Fibroblast of villous mesenchyme (primary cell): ENCODE measurements at places on chromosomes 7 and 10. TPM values are rescaled to one million over a fixed set of nuclear protein-coding genes. Genes with fewer than 3 reads are reported as not detected.

- DNase-seq: no peak
Measured at GRCh38 chr10:35726846-35727245, 84.8 kb upstream of the FZD8 start.

- DNase-seq: no peak
Measured at GRCh38 chr7:80563561-80564327, 51.9 kb upstream of the GNAT3 start.

DNA sequence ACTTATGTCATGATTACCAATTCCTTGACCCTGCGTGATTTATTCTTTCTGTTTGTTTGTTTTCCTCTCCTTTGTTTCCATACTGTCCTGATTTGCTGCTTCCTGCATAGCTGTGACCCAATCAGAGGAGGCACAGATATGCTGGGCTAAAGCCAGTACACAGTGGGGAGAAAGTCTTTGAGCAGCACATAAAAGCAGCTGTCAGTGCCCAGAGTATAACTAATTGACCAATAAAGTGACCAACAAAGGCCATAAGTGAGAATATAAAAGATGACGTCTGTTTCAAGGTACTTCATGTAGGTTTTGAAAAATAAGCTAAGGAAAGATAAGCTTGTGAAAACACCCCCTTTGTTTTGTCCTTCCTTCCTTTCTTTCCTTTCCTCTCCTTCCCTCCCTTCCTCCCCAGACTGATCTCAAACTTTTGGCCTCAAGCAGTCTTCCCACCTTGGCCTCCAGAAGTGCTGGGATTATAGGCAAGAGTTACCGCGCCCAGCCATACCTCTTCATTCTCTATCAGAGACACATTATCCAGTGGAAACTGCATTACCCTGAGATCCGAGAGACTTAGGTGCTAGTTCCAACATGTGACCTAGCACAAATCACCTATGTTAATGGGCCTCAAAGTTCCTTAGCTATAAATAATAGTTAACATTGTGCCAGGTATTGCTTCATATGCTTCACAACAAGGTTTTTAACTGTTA lies 17.0 kb downstream of the BCAP29 start:
- DNase-seq: peak; percentile 18

DNA sequence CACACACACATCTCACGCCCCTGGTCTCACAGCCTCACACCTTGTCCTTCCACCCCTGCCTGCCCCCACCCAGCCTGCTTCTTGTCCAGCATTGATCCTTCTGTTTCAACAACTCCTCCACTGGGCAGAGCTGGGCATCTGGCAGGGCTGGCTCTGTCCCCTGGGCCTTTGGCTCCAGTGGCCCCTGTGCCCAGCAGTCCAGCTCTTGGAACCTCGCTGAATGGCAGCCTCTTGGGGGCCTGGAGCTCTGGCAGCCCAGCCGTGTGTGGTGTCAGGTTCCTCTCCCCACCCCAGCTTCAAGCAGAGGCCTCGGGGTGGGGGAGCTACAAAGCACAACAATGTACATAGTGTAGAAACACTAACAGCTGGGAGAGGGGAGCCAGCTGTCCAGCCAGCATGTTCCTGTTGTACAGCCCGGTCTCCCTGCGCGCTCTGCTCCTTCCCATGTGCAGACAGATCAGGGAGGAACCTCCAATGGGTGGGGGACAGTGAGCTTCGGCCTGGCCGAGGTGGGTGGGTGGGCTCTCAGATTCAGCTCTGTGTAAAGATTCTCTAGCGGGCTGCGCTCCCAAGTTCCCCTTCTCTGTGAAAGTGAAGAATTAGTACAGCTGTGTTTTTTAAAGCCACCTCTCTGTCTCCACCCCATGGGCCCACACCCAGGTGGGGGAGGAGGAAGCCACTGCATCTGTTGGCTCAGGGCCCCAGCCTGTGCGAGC lies 19.4 kb downstream of the ZMIZ2 start:
- DNase-seq: peak; percentile 89

DNA sequence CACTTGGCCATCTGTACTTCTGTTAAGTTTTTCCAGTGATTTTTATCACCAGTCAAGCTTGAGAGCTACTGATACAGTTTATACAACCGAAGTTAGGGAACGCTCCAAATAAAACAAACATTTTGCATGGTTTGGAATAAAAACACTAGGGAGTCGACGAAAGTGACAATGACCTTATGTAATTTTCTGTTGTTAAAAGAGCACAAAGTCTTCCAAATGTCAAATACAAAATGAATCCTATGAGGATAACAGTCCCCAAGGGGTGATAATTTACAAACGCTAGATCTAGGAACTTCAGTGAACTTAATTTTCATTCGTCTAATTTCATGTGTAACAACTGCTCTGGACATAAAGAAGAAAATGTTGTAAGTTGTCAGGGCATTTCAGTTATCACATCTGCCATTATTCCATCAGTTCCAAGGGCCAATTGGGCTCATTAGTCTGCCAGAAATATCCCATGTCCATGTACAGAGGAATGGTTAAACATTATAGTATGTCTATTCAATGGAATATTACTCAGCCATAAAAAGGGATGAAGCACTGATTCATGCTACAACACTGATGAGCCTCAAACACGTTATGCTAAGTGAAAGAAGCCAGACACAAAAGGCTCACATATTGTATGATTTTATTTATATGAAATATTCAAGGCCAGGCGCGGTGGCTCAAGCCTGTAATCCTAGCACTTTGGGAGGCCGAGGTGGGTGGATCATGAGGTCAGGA lies 38.0 kb upstream of the CYTH3 start:
- no peak for DNase-seq

GRCh38 chr7:112400141-112400540 lies 50.1 kb upstream of the IFRD1 start:
- peak; percentile 64 for DNase-seq

GRCh38 chr7:28891192-28891875 lies 66.8 kb downstream of the TRIL start:
- DNase-seq: no peak

DNA sequence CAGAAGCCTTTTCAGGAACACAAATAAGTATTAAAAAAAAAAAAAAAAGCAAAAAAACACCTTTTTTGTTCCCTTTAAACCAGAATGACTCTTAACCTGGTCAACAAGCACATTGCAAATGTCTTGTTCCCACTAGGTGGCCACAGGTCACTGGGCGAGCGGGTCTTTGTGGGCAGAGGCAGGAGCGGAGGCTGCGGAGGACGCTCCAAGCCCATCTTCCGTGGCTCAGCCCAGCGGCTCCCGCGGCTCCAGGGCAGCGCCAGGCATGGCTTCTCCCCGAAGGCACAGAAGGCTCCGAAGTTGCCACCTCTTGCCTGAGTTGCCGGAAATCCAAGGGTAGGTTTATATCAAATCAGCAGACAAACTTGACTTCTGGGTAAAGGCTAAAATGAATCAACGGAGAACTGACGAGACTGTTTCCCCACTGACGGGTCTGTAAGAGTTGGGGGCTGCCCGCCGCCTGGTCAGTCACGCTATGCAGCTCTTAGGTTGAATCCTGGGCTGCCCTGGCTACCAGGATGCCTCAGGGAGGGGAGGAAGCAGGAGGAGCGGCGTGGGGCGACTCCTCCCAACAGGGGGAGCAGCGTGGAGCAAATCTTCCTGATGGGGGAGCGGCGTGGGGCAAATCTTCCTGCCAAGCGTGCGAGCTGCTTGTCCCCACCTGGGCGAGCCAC lies 144.5 kb downstream of the PTPRN2 start:
- DNase-seq: no peak

GRCh38 chr10:10785627-10786026 lies 232.0 kb upstream of the CELF2 start:
- DNase-seq: peak; percentile 61

GRCh38 chr7:2633538-2634266 lies 1.9 kb downstream of the TTYH3 start:
- DNase-seq: peak; percentile 90

GRCh38 chr7:156021471-156021870 lies 209.2 kb upstream of the SHH start:
- DNase-seq: no peak

GRCh38 chr7:2484868-2485267 lies 8.7 kb upstream of the GRIFIN start:
- no peak for DNase-seq

PAX4 gene
- total RNA-seq: not detected in 2 replicates

CPA2 gene
- total RNA-seq: 0.32 TPM in 1 of 2 replicates, not detected in the other

MTURN gene
- total RNA-seq: 2.6 and 4.5 TPM in 2 replicates

ZNRF2 gene
- 4.8 and 6.5 TPM in 2 replicates for total RNA-seq

LFNG gene
- total RNA-seq: 7.4 and 10.8 TPM in 2 replicates
